Smooth muscle cell of bladder (primary cell): ENCODE measurements at places on chromosomes 6 and 20. TPM values are rescaled to one million over a fixed set of nuclear protein-coding genes. Genes with fewer than 3 reads are reported as not detected.

SHLD1 gene
- 1.9 and 3.1 TPM in 2 replicates for total RNA-seq

COL19A1 gene
- 0.28 TPM in 2 replicates for total RNA-seq

OXT gene
- total RNA-seq, result 0.18 and 0.28 TPM in 2 replicates

CST4 gene
- total RNA-seq, result 0.43 TPM in 1 of 2 replicates, not detected in the other

PDYN gene
- total RNA-seq, result not detected in 2 replicates

DNAH8 gene
- total RNA-seq, result 0.09 TPM in 1 of 2 replicates, not detected in the other

ADGB gene
- total RNA-seq, result not detected in 2 replicates

HLA-G gene
- 0.14 and 0.37 TPM in 2 replicates for total RNA-seq

HLA-E gene
- 206 and 225 TPM in 2 replicates for total RNA-seq

PTCRA gene
- total RNA-seq, result not detected in 2 replicates

MROH8 gene
- 1.0 and 1.4 TPM in 2 replicates for total RNA-seq

MCCD1 gene
- total RNA-seq, result not detected in 2 replicates

TMEM244 gene
- total RNA-seq, result not detected in 2 replicates
